LHCN-M2 (cell line): ENCODE measurements at places on chromosomes 2 and 18.

DNA sequence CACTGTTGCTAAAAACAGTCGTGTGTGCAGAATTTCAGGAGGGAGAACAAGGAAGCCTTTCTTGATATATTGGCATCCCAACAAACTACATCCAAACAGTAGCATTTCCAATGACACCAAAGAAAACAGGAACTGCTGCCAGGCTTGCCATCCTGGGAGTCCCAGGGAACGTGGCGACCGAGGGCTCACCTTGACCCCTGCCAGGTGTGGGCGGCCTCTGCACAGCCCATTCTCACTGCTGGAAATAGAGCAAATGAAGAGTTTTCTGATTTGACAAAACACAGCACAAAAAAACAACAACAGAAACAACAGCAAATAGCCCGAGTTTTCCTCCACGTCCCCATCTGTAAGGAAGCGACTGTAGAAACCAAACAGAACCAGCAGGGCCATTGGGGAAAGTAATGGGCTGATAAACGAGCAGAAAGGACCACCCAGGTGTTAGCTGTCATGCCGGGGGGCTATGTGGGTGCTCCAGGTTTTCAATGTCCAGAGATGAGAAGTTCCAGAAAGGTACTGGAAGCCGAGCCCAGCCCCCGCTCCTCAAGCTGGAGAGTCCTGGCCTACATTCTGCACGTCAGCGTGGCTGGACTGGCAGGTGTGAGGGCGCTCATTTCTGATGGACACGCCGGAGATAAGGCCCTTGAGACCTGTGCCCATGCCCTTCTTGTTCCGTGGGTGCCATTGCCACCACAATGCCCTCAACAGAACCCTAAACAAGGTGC is 80.8 kb downstream of the TWIST2 start:
- DNase-seq = no peak

DNA sequence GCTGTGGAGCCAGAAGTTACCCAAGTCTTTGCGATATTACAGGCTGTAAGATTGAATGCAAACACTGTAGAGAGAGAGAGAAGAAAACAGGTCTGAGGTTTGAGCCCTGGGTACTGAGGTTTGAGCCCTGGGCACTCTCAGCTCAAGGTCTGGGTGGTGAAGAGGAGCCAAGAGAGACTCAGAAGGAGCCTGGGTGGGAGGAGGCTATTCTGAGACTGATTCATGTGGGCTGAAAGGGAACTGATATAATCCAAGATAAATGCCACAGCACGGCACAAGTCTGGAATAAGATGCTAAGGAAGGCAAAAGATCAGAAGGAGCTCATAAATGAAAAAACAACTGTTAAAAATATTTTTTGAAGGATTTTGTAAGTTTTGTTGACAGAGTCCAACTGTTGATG is 407.6 kb upstream of the HS6ST1 start:
- no peak for DNase-seq

GRCh38 chr2:54510916-54511315 is 54.8 kb downstream of the SPTBN1 start:
- no peak for DNase-seq

DNA sequence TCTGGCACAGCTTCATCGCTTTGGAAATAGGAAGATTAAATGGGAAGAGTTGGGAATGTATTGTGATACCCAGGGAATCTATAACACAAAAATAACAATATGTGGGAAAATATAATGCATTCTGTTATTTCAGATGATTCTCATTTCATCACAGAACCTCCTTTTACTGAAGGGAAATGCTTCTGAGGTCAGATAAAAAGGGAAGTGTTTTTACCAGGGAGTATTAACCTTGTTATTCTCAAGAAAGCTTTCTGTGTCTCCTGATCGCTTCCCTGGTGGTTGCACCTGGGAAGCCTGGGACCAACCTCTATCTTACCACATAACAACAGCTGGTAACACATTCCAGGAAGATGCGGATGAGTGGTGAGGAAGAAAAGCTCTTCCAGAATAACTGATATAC is 47.2 kb downstream of the SCG2 start:
- peak; percentile 9 for DNase-seq

- DNase-seq = no peak
Measured at GRCh38 chr18:57353137-57353939, 981 bp downstream of the ST8SIA3 start.

GRCh38 chr2:55159037-55159651 is 72.9 kb downstream of the CLHC1 start:
- DNase-seq = peak; percentile 98

DNA sequence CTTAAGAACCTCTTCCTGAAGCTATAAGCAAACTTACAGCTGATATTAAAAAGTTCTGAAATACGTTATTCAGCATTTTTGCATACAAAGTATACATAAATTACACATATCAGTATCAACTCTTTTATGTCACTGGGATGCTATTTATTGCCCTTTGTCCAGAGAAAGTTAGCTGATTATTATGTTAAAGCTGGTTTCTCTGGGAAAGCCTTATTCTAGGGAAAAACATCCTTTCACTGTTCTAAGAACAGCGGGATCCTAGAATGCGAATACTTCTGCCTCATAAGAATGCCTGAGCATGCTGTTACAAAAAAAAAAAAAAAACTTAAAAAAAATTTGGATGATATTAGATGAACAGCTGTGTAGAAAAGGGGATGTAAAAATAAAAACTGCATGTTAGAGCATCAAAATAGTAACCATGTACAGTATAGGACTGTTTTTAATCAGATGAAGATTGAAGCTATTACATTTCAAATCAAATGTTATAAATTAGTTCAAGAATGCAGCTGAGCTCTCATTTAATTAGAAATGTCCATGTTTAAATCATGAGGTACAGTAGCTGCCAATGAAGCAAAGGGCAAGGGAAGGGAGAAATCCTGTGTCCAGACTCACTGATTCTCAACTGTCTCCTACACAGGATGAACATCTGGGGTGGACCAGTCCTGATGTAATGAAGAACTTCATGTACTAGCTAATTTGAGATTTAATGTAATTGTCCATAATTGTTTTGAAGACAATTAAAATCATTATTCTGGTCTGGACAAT is 8.2 kb downstream of the FTCDNL1 start:
- DNase-seq = no peak

DNA sequence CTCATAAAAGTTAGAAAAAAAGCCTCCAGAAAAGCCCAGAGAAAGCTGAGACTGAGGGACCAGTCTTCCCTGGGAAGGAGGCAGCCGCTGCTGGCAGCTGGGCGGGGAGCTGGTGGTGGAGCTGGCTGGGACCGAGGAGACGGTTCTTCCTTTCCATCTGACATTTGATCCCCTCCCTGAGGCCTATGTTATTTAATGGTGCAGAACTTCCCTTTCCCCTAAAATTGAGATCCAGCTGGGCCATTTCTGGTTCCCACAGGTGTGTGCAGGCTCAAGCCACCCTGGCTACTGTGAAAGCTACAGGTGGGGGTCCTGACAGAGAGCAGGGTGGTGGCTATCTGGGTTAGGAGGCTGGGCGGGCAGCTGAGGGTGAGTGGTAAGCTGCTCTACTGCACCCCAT is 81.5 kb upstream of the FZD7 start:
- DNase-seq = no peak

DNA sequence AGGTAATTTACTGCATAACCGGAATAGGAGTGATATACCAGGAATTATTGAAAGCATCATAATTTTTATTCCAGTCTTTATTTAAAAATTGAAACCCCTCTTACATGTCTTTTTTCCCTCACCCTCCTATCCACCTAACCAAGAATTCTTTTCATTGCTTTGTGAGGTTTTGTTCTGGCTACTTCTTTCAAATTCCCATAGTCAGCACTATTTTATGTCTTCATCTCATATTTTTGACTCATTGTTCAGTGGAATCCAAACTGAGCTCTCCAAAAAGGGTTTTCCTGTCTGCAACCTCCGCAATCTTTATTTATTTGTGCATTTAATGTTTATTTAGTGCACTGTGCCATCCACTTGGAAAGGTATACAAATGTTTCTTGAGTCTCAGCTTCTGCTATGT is 128.5 kb downstream of the DOK6 start:
- DNase-seq = no peak

- no peak for DNase-seq
Measured at GRCh38 chr18:72652990-72653593, 109.0 kb upstream of the CBLN2 start.

GRCh38 chr2:54589340-54590215 is 133.5 kb downstream of the SPTBN1 start:
- DNase-seq = no peak

DNA sequence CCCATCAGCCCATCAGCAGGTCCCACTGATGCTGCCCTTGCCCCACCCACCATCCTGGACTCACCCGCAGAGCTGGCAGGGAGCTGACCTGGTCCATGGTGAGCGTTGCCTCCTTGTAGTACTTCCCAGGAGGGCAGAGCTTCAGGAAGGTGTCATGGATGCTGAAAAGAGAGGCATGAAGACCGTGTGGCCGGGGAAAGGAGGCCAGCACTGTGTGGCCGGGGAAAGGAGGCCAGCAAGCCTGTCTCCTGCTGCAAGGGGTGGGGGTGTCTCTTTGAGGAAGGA is 11.9 kb downstream of the CIB4 start:
- no peak for DNase-seq

DNA sequence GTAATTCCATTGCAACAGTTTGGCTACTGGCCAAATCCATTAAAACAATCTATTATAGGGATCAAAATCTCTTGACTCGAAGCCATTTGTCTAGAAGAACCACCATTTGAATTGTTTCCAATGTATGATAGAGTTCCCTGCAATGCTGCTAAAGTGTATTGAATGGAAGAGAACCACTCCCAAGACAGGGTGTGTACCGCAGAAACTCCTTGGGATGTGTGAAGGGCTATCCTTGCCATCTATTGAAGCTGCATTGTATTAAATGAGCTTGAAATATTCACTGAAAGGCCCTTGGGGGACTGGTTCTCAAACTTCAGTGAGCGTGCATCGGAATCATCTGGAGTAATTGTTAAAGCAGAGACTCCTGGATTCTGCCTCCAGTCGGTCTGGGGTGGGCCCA is 260.4 kb upstream of the MEIS1 start:
- DNase-seq = no peak

GRCh38 chr2:108833219-108833618 is 46.6 kb downstream of the CCDC138 start:
- DNase-seq = no peak

- peak; percentile 75 for DNase-seq
Measured at GRCh38 chr2:191758518-191759507, 80.9 kb downstream of the NABP1 start.

GRCh38 chr2:33129263-33130053 is 182.7 kb downstream of the LTBP1 start:
- DNase-seq = no peak

GRCh38 chr18:23351521-23351920 is 101.6 kb upstream of the RIOK3 start:
- no peak for DNase-seq

- no peak for DNase-seq
Measured at GRCh38 chr18:8286303-8286702, 322.9 kb upstream of the RAB12 start.

- DNase-seq = no peak
Measured at GRCh38 chr2:195716466-195716865, 59.4 kb downstream of the SLC39A10 start.

DNA sequence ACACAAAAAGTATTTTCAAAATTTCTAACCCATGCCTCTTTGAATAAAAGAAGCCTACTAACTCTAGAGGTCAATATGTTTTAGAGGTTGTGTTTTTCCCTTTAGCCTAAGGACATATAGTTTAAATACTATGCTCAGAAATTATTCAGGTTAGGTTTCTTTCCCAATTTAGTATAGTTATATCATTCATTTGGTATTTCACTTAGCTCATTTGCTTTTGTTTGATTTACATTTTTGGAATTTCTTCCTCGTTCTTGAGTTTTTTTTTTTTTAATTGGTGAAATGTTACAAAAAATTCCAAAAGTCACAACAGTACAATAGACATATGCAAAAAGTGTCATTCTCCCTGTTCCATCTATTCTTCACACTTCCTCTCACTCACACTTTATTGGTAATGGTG is 371.3 kb upstream of the TNP1 start:
- DNase-seq = no peak

DNA sequence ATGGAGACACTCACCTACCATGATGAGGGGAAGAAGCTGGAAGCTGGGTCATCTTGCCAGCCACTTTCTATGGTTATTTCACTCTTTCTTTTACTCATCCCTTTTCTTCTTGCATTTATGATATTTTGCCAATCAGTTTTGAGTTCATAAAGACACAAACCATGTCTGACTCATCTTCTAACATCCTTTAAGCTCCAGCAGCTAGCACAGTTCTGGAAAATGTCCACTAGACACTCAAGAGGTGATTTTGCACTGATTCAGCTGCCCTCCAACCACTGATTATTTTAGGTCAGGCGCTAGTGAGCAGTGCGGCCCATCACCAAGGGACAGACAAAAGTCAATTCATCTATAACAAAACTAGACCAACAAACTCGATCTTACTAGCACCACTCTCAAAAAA is 537.1 kb upstream of the ID2 start:
- DNase-seq = peak; percentile 68

DNA sequence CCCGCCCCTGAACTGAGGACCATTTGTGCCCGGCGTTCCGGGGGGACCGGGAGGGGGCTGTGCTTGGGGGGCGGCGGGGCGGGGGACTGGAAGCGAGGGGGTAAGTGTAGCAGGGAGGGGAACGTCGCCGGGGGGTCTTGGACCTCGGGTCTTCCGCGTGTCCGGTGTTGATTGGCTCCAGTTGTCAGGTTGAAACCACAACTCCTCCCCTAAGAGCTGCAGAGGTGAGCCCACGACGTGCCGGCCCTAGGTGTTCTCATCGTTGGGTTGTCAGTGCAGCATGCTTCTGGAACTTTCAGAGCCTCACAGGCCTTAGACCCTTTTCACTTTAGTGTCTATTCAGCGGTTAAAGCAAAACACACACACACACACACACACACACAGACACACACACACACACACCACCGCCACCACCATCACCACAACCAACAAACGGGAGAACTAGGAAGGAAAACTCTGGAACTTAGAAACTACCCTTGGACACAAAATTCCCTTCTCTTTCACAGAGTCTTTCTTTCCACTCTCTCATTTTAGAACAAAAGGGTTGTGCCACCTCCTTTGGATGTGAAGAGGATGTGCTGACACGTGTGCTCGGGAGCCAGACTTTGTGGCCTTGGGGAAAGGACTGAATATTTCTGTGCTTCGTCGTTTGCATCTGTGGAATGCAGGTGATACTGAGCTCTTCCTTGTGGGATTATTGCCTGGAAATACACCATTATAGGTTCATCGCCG is 6.7 kb upstream of the DLX2 start:
- DNase-seq = no peak

- DNase-seq = no peak
Measured at GRCh38 chr2:136060416-136060815, 57.5 kb downstream of the CXCR4 start.

DNA sequence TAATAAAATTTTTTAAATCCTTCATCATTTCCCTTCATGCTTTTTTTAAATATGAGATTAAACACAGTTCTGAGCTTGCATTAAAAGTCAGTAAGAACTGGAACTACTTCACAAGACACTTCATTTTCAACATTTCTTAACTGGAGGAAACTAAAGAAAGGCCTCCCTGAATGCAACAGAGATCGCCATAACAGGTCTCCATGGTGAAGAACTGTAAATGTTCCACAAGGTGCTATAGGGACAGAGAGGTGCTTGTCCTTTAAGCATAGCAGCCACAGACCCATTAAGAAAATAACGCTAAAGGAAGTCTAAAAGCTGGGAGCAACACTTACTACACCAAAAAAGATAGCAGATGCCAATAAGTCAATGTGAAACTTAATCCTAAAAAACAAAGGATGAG is 8.5 kb downstream of the STAM2 start:
- DNase-seq = peak; percentile 15

- no peak for DNase-seq
Measured at GRCh38 chr2:30912056-30912455, 104.8 kb upstream of the CAPN13 start.

- no peak for DNase-seq
Measured at GRCh38 chr2:118604811-118605210, 242.6 kb downstream of the EN1 start.
